Upper lobe of right lung (tissue), 1 donor: ENCODE measurements at places on chromosomes 1 and 21.

DNA sequence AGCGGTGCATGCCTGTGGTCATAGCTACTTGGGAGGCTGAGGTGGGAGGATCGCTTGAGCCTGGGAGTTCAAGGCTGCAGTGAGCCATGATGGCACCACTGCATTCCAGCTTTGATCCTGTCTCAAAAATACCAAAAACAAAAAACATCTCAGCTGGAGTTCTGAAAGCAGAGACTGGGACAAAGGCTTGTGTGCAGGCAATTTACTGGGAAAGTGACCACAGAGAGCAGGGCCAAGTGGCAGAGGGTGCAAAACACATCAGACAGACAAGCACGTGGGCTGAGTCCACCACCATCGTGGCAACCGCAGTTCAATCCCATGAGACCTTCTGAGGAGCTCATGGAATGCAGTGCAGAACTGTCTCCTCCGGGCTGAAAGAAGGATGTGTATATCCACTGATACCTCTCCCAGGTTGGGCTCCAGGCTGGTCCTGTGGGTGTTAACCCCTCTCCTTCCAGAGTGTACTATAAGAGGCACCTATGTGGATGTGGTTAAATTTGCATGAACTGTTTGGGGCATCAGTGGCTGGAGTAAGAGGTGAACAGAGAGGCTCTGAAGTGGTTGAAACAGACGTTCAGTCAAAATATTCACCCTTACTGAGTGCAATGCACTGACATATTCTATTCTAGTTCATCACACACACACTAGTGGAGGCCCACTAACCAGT is 10.8 kb downstream of the PIGP start:
- peaks cover 9% of the 10 kb centered on the region for H3K36me3 ChIP-seq
- no peaks in the 10 kb centered on the region for H3K27me3 ChIP-seq
- DNase-seq: no peak
- H3K27ac ChIP-seq: no peak overlapping the region

DNA sequence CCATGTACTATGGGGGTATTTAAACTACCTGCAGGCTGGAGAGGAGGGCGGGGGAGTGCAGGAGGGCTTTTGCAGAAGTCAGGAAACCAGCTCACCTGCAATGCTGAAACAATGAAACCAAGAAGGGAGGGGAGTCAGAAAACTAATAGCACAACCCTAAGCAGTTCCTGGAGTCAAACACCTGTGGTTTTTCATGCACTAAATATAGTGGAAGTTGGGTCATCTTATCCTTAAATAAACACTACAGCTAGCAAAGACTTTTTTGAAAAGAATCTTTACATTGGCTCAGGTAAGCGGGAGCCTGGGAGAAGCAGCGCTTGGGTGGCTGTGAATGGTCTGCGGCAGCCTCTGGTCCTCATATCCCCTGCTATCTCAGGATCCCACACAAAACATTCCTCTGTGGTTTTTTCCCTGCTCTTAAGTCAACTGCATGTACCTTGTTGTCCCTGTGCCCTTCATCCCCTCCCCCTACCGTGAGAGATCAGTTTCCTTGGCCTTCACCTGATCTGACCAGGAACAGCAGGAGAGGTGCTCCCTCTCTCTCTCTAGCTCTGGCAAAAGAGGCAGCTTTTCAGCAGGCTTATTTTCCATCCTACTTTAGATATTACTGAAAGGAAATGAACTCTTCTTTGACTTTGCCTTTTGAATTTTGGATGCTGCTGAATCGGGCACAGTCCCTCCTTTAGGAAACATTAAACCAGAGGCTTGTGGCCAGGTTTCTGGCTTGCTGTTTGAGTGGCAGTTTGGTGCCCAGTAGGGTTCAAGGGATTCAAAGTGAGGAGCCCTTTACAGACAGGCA is 26.6 kb downstream of the TENT5C start:
- peak overlapping the region; percentile 42 for H3K27ac ChIP-seq
- H3K36me3 ChIP-seq: no peaks in the 10 kb centered on the region
- DNase-seq: no peak
- H3K27me3 ChIP-seq: no peaks in the 10 kb centered on the region

GRCh38 chr1:161481624-161482392 is 23.4 kb upstream of the FCGR2A start:
- no peak overlapping the region for H3K4me3 ChIP-seq
- H3K4me1 ChIP-seq: no peaks in the 10 kb centered on the region
- H3K27me3 ChIP-seq: no peaks in the 10 kb centered on the region
- H3K27ac ChIP-seq: no peak overlapping the region
- no peaks in the 10 kb centered on the region for H3K36me3 ChIP-seq

DNA sequence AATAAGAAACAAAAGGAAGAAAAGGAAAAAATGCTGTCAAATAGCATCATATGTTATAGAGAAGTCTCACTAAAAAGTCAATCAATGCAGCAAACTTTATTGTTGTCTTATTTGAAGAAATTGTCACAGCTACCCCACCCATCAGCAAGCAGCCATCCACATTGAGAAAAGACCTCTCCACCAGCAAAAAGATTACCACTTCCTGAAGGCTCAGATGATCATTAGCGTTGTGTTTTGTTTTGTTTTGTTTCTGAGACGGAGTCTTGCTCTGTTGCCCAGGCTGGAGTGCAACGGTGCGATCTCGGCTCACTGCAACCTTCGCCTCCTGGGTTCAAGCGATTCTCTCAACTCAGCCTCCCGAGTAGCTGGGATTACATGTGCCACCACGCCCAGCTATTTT is 29.0 kb downstream of the ATP2B4 start:
- DNase-seq: no peak
- H3K4me1 ChIP-seq: peaks cover 52% of the 10 kb centered on the region
- H3K4me3 ChIP-seq: no peak overlapping the region
- no peaks in the 10 kb centered on the region for H3K36me3 ChIP-seq
- no peaks in the 10 kb centered on the region for H3K27me3 ChIP-seq
- H3K27ac ChIP-seq: no peak overlapping the region

DNA sequence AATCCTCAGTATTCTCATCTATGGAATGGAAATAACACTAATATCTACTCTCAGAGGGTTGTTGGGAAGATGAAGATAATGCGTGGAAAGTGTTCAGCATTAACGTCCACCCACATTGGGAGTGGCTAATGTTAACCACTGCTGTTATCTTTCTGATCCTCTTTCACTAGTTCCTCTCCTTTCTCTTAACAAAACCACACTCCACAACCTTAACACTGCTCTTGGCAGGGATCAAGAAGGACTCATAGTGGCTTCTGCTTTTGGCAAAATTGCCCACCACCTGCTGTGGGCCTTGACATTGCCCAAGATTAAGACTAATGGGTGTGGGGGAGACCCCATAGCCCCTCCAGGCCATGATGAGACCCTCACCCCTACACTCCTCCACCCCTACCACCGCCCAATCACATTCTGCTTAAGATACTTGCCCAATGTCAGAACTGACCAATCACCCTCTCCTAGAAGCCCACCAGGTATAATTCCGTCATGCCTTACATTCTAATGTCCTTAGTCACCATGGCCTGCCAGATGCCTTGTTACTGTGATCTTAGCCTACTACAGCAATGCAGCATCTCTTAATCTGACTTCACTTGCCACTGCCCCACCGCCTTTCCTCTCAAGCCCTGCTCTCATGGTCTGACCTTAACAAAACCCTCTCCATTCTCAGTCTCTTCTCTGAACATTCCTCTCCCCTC is 27.1 kb downstream of the DHCR24 start:
- no peaks in the 10 kb centered on the region for H3K27me3 ChIP-seq
- peaks cover 20% of the 10 kb centered on the region for H3K36me3 ChIP-seq
- DNase-seq: no peak
- no peak overlapping the region for H3K27ac ChIP-seq

DNA sequence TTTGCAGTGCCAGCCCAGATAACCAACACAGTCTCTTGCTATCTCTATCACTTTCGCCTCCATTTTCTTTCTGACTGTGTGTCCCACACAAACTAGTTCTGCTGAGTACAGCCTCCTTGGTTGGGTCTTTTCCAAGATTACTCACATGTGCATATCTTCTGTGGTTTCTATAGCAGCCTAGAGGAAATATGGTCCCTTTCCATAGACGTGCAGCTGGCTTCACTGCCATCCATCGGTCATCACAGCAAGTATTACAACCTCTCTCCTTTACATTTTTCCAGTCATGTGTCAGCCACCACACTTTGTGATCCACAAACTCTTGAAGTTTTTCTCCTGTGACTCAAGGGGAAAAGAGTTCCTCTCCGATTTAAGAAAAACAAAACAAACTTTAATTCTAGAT is 893.4 kb upstream of the ADGRL4 start:
- no peak overlapping the region for H3K27ac ChIP-seq
- no peak overlapping the region for H3K4me3 ChIP-seq
- H3K27me3 ChIP-seq: no peaks in the 10 kb centered on the region
- H3K4me1 ChIP-seq: no peaks in the 10 kb centered on the region
- H3K36me3 ChIP-seq: no peaks in the 10 kb centered on the region

DNA sequence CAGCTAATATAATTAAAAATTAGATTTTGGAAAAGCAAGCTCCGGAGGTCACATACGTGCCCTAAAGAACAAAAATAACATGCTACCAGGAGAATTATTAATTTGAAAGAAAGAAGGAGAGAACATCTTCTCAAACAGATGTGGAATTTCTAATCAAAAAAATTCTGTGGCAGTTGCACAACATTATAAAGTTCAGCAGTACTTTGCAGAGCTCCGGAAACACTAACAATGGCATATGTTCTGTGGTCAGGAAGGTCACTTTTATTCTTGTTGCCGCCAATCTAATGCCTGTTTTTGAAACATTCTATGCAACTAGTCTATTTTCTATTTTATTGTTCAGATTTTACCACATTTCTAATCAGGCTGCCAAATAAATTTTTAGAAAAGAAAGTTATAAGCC is 186.8 kb downstream of the SMYD3 start:
- H3K27me3 ChIP-seq: no peaks in the 10 kb centered on the region
- H3K27ac ChIP-seq: no peak overlapping the region
- DNase-seq: no peak
- H3K36me3 ChIP-seq: no peaks in the 10 kb centered on the region

DNA sequence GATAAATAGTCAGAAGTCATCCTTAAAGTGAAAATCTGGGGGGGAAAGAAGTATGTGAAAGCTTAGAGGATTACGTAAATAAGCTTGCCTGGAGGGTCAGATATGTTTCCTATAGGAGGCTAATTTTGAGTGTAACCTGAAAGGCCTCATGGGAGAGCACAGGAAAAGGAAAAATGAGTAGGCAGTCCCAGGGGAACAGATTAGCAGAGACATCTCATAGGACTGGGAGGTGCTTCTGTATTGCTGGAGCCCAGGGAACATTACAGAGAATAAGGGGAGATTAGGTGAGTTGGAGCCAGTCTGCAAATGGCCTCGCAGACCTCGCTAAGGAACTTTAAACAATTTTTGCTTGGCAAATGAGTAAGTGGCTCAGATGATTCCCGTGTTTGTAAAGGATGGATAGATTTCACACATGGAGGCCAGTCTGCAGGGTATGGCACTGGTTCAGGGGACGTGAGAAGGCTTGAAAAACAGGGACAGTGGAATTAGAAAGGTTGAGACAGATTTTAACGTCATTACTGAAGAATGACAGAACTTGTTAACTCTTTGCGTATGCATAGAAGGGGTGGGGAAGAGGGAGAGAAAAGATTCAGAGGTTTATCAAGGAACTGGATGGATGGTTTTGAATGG is 149.1 kb downstream of the GREM2 start:
- H3K4me3 ChIP-seq: no peak overlapping the region
- H3K4me1 ChIP-seq: no peaks in the 10 kb centered on the region
- H3K27me3 ChIP-seq: no peaks in the 10 kb centered on the region
- DNase-seq: no peak
- no peaks in the 10 kb centered on the region for H3K36me3 ChIP-seq
- no peak overlapping the region for H3K27ac ChIP-seq

DNA sequence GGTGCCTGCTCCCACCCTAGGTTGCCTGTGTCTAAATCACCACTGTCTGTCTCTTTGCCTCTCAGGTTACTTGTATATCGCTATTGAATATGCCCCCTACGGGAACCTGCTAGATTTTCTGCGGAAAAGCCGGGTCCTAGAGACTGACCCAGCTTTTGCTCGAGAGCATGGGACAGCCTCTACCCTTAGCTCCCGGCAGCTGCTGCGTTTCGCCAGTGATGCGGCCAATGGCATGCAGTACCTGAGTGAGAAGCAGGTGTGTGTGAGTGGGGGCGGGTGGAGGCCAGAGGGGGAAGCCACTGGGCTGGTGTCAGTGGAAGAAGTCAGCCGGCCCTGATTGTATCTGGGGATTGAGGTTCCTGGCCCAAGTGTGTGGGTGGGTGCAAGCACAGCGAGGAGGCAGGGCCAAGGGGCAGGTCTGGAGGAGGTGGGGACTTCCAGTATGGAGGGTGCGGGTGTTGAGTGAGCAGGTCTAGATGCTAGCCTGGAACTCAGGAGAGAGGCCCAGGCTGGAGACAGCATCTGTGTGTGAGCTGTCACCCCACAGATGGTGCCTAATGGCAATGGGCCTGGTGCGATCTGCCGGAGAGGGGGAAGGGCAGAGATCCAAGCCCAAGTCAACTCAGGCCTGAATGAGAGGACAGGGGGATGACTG is 17.2 kb downstream of the TIE1 start:
- no peaks in the 10 kb centered on the region for H3K27me3 ChIP-seq
- DNase-seq: peak; percentile 56
- no peak overlapping the region for H3K27ac ChIP-seq
- peaks cover 4% of the 10 kb centered on the region for H3K4me1 ChIP-seq
- H3K36me3 ChIP-seq: no peaks in the 10 kb centered on the region
